ENCODE measurements at places on chromosomes 5 and 9.

- no peak for DNase-seq
Measured at GRCh38 chr9:87867391-87867790, 15.3 kb upstream of the SPATA31E1 start.

GRCh38 chr5:80220245-80220897, 35.5 kb downstream of the SERINC5 start:
- DNase-seq: no peak

DNA sequence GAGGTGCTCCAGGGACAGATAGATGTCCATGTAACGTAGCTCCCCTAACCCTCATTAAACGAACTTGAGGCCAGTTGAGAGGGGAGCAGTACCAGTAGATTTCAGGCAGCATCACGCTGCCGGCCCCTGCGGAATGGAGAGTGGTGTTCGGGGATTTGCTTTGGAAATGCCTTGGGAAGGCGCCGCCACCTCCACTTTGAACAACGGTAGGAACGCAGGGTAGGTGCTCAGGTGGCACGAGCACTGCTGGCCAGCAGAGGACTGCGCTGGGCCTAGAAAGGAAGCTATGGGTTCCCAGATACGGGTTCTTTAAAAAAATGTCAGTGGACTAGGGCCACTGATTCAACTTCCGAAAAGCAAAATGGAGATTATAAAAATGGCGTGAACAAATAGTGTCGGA, 271.8 kb downstream of the FANCC start:
- DNase-seq: no peak

GRCh38 chr5:72300590-72301339, 19.3 kb downstream of the MRPS27 start:
- DNase-seq: no peak

DNA sequence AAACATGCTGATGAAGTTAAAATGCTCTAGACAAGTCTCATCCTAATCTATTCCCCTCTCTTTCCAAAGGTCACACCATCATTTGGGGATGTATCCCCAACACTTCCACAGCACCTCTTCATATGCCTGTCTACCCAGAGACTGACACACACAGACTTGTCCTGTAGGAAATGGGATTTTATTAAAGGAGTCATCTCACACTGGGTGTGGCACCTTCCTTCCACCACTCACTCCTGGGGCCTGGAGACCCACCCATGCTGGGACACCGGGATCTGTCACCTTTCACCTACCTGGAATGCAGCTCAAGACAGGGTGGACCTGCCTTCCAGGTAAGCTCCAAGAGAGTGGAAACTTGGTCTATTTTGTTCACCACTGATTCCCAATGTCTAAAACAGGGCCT, 99.4 kb upstream of the HAND1 start:
- no peak for DNase-seq

- no peak for DNase-seq
Measured at GRCh38 chr5:37184748-37185364, 64.3 kb downstream of the CPLANE1 start.

Data from central memory CD4-positive, alpha-beta T cell (primary cell).